ENCODE measurements at places on chromosomes 11 and 22.
A peak's percentile ranks its signal among the peaks of the same experiment; 100 is the strongest.

GRCh38 chr11:86940122-86940777, 14.9 kb downstream of the FZD4 start:
- DNase-seq, result no peak

GRCh38 chr22:39907605-39908097, 6.8 kb downstream of the GRAP2 start:
- no peak for DNase-seq

DNA sequence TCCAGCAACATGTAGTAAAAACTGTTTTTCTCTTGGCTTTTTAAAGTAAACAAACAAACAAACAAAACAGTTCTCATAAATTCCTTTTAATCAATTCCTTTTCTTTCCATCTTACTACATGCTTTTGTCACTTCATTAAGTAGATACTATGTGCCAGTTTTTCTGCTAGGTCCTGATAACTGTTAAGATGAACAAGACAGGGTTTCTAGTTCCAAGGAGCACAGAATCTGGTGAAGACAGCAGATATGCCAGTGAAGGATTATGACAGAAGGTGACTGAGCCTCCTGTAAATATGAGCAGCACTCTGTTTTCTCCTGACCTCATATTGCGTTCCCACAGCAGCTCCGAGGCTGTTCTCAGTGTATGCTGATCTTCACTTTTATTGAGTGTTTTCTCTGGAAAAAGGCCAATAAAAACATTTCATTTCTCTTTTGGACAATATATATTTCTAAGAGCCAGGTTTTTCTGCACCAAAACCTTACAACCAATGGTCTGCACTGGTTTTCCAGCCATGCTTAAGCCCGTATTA, 45.8 kb downstream of the HEPHL1 start:
- no peak for DNase-seq

DNA sequence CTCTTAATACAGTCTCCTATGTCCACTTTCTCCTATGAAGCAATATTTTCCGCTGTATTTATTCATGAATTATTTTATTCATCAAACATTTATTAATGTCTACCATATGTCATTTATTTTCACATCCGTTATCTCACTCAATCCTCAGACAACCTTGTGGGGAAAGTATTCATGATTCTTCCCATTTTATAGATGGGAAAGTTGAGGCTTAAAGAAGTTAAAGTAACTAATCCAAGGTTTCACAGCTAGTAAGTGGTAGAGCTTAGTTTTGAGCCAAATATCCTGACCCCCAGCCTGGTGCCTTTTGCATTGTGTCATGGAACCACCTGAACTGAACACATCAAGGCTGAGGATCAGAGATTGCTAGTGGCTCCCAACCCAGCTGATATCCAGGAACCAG, 66.6 kb downstream of the ISX start:
- DNase-seq, result no peak

- no peak for DNase-seq
Measured at GRCh38 chr11:117175104-117175503, 3.4 kb upstream of the SIDT2 start.

- DNase-seq, result no peak
Measured at GRCh38 chr11:130671801-130672700, 223.6 kb downstream of the ADAMTS15 start.

DNA sequence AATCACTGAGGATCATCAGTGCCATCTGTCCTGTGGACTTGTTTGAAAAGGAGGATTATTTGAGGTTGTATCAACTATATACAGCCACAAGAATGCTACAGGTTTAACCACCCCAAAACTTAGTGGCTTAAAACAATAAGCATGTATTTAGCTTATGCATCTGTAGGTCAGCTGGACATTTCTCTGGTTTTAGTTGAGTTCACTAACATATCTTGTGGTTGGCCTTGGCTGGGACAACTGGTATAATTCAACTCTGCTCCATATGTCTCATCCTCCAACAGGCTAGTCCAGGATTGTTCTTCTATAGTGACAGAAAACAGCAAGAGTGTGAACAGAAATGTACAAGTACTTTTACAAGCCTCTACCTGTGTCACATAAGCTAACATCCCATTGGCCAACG, 49.9 kb upstream of the SOX6 start:
- no peak for DNase-seq

DNA sequence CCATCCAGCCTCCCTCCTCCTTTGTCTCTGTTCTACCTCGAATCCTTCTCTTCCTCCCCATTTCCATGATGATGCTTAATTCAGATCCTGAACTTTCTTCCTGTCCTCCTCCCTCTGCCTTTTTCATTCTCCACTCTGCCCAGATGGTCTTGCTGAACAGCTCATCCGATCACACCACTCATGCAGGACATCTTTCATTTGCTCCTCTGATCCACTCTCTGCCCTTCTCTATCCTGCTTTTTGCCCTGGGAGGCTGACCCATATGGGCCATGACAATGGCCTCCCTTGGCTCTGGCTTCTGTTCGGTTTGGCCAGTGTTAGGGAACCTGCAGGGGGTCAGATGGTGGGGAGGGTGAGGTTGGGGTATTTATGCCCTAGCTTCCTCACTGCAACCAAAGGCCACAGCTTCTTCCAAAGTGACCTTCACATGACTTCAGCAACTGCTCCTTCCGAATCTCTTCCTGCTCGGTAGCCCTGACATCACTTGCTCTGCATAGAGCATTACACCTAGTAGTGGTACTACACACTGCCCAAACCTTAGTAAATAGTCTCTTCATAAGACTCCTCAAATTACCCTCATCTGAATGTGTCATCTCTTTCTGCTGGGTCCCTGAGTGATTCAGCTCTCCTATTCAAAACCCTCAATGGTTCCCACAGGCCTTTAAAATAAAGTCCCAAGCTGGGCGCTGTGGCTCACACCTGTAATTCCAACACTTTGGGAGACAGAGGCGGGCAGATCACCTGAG, 32.7 kb upstream of the MICAL2 start:
- no peak for DNase-seq

- DNase-seq, result no peak
Measured at GRCh38 chr11:117857734-117858414, 18.6 kb downstream of the FXYD6 start.

- DNase-seq, result peak; percentile 73
Measured at GRCh38 chr11:121452609-121453150, at the start of gene SORL1-AS1. Gene SORL1-AS1 (minus strand): TSS chr11:121452967.

DNA sequence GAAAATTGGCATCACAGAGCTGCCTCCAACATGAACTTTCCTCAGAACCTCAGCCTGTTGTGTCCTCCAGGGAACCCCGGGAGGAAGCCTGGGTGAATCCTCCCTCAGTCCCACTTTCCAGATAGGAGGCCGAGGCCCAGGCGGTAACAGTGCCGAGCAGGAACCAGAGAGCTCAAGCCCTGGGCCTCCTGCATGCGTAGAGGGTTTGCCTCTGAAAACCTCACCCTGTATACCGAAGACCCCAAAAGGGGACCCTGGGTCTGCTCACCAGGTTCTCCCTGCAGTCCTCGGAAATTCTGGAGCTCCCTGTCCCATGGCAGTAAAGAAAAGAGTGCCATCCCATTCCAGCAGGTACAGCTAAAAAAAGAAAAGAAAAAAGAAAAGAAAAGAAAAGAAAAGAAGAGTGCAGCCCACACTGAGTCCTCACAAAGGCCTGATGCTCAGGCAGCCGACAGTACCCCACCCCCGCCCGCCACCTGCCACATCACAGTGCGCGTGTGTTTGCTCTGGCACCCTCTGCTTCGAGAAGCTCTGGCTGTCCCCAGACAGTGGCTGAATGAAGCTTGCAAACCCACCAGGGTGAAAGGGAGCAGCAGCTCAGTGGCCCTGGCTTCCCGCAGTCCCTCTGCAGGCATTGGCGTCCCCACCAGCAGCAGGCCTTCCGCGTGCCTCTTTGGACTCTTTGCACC, 28.4 kb upstream of the FADD start:
- no peak for DNase-seq

DNA sequence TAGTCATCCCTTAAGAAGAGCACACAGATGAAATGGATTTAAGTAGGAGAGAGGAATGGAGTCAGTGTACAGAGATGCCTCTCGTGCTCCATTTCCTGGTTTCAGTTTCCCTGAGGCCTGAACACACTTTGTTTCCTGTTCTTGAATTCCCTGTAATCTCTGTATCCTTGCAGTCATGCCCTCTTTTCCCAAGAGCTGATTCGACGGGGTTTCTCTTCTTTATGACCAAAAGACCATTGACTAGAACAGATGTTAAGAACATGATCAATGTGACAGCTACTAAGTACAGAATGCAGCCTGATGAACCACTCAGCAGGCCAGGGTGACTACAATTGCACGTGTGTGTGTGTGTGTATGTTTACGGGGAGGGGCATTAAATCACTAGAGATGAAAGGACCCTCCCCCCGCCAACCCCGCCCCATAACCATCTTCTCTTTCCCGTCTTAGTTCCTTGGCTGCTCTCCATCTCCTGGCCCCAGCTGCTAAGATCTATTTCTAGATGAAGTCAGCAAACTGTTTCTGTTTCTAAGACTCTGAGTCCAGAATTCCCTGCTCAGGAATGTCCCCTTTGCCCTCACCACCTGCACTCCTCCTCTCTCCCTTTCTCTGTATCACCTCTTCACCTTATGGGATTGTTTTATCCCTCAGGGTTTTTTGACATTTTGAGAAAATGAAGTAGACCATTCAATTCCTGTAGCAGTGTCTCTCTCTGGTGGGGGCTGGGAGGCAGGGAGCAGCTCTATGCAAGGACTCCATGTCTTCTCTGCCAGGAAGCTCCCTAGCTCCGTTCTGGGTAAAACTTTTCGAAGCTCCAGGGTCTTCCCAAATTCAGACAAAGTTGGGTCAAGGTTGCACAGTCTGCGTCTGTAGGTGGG, 26.0 kb downstream of the SLC22A6 start:
- no peak for DNase-seq

DNA sequence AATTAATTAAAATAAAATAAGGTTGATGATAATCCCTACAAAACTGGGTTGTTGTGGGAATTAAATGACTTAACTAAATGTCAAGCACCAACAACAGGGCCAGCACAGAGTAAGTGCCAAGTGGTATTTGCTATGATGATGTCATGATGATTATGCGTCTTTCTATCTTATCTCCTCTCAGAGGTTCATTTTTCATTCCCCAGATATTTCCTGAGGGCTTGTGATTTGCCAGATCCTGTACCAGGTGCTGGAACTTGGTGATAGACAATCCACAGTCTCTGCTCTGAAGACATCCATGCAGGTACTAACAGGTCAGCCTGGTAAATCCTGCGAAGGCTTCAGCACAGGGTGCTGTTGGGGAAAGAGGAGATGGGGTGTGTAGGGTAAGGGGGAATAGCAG, 8.1 kb upstream of the MYH9 start:
- no peak for DNase-seq
